ENCODE measurements at places on chromosomes 1 and 21.
A peak's percentile ranks its signal among the peaks of the same experiment; 100 is the strongest.

GRCh38 chr1:65279070-65279779, 30.1 kb upstream of the DNAJC6 start:
- no peak for DNase-seq

DNA sequence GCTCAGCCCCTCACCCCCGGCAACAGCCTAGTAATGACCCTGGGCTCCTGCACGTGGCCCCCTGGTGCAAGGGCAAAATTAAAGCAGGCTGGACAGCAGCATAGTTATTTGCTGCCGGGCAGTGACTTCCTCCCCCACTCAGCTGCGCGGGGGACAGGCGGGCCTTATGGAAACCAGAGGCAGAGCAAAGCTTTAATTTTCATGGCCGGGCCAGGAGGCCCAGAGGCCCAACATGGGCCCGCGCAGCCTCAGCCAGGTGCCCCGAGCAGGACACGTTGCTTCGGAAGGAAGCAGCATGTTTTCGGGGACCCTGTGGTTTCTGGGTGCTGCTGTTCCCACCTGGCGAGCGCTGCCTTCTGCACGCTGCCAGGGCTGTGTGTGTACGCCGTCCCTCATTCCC, 89.9 kb upstream of the ARHGEF16 start:
- DNase-seq: no peak

- no peak for DNase-seq
These were observed 204.5 kb downstream of the TTLL7 start for GRCh38 chr1:83794384-83794783.

GRCh38 chr1:168340781-168341482, 60.3 kb downstream of the TBX19 start:
- DNase-seq: no peak

GRCh38 chr1:31913968-31914367, 24.2 kb downstream of the PTP4A2 start:
- no peak for DNase-seq

DNA sequence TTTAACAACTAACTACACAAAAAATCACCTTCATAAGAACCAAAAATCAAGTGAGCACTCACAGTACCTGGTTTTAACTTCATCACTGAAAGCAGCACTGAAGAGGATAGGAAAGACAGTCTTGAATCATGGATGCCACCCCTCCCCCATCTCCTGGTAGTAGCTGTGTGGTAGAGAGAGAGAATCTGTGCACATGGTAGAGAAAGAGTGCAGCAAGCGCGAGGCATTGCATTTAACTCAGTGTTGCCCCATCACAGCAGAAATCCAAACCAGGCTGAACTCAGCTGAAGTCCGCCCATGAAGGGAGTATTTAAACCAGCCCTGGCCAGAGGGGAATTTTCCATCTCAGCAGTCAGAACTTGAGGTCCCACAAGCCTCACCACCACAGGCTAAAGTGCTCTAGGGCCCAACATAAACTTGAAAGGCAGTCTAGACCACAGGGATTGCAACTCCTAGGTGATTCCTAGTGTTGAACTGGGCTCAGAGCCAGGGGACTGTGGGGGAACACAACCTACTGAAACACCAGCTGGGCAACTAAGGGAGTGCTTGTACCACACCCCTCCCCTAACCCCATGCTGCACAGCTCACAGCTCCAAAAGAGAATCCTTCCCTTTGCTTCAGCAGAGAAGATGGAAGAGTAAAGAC, 38.4 kb downstream of the VAV3 start:
- DNase-seq: no peak

GRCh38 chr1:156492591-156493080, 7.9 kb downstream of the MEF2D start:
- DNase-seq: no peak

- DNase-seq: no peak
These were observed 43.1 kb upstream of the KANK4 start for GRCh38 chr1:62362061-62362917.

- DNase-seq: peak; percentile 31
These were observed 32.2 kb upstream of the AKT3 start for GRCh38 chr1:243882276-243882675.

DNA sequence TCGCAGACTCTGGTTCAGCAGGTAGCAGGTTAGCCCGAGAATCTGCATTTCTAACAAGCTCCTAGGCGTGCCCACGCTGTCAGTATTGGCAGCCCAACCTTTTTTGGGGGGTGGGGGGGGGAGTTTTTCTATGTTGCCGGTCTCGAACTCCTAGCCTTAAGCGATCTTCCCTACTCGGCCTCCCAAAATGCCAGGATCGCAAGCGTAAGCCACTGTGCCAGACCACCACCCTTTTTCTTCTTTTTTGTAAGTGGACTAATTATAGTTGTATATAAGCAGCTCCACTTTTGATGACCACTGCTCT, 480 bp upstream of the MIS18A start:
- DNase-seq: no peak

DNA sequence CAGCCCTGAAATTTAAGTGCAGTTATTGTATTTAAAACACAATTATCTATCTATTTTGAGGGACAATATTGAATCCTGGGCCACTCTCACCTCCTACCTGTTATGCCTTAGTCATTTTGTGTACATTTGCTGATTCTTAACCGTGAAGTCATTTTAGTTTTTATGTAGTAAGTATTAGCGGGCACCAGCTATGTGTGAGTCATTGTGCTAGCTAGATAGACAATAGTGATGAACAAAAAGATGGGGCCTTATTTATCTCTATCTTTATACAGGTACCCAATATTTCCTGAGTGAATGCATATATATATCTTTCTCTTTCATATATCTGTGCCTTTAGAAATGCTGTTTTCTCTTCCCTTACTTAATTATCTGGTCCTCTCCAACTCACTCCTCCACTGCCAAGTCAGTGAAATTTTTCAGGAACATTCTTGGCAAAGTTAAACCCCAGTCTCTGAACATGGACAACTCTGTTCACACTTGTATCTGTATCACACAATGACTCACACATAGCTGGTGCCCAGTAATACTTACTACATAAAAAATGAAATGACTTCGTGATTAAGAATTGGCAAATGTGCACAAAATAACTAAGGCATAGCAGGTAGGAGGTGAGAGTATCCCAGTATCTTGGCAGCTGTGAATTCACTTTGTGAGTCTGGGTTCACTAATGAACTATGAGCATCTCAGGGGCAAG, 166.0 kb upstream of the C8B start:
- no peak for DNase-seq

- DNase-seq: no peak
These were observed 328.9 kb downstream of the PTBP2 start for GRCh38 chr1:97050506-97050905.

DNA sequence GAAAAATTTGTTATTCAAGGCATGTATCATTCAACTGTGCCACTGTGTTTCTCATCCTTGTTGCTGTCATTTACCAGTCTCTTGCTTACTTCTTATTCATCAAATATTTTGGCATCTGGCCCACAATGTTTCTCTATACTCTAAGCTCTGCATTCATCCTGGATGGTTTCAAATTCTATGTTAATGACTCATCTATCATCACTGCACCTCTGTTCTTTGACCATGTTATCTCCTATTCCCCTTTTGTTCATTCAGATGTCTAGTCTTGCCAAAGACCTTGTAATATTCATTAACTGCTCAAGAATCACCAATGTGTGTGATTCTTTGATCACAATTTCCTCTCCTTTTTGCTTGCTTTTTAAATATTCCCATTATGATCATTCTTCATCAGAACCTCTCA, 54.6 kb upstream of the PRKACB start:
- DNase-seq: no peak
